ENCODE measurements at places on chromosomes 1 and 21. TPM values are rescaled to one million over a fixed set of nuclear protein-coding genes. Genes with fewer than 3 reads are reported as not detected.

DNA sequence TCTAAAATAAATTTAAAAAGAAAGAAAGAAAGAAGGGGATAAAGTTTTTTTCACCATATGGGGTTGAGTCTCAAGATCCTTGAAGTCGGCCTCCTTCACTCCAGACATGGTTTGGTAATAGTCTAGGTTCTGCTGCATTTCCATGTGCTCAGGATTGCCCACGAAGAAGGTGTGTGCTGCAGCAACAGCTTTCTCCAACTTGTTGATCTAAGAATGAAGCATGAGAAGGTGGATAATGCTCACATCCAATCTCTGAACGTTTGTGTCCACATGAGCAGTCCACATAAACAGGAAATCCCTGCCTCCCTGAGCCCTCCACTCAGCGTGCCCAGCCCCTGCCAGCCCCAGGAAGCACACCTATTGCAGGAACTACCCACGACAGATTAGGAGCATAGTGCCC is 4.6 kb downstream of the P3H1 start:
- peaks cover 22% of the 10 kb centered on the region for H3K36me3 ChIP-seq
- H3K27ac ChIP-seq: no peak overlapping the region
- H3K27me3 ChIP-seq: no peaks in the 10 kb centered on the region

DNA sequence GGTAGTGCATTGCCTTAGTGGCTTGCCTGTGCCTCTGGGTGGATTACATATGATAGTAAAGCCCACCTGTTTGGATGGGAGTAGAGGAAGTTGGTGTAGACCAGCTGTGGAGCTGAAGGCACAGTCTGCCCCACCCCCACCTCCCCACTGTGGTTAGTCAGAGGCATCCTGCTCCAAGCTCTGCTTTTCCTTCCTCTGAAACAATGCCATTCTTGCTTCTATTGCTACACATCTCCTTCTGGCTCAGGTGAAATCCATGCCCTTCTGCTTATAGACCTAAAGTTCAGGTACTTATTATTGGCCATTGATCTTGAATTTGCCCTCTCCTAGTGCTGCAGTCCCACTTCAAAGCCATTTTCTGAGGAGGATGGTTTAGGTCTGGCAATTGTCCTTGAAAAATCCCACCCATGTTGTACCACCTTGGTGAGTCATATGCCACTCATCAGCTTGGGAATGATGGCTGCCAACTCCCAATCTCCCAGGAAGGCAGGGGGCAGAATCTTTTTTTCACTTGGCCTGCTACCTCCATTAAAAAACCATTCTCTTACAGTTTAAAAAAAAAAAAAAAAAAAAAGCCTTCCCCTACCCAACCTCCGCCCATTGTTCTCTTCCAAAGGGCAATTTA is 6.7 kb upstream of the TXLNA start:
- H3K4me3 ChIP-seq: no peak overlapping the region
- H3K27ac ChIP-seq: no peak overlapping the region
- peak; percentile 51 for DNase-seq
- peaks cover 7% of the 10 kb centered on the region for H3K4me1 ChIP-seq

Gene ARF1
- 656 TPM for polyA plus RNA-seq

- no peaks in the 10 kb centered on the region for H3K27me3 ChIP-seq
- H3K27ac ChIP-seq: no peak overlapping the region
- H3K4me1 ChIP-seq: peaks cover 45% of the 10 kb centered on the region
- H3K36me3 ChIP-seq: no peaks in the 10 kb centered on the region
- peak; percentile 39 for DNase-seq
Observed at GRCh38 chr1:214966346-214966745, 116.2 kb upstream of the KCNK2 start.

Gene ACKR1
- not detected for polyA plus RNA-seq

- no peak overlapping the region for H3K4me3 ChIP-seq
- H3K4me1 ChIP-seq: no peaks in the 10 kb centered on the region
- H3K27me3 ChIP-seq: no peaks in the 10 kb centered on the region
Observed at GRCh38 chr1:63023171-63023570, 239.2 kb downstream of the ATG4C start.

Gene DUSP10
- polyA plus RNA-seq: 16.4 TPM

Gene CRYAA
- not detected for polyA plus RNA-seq

GRCh38 chr21:36504067-36505058 is 24.4 kb upstream of the CLDN14 start:
- no peaks in the 10 kb centered on the region for H3K36me3 ChIP-seq
- H3K27ac ChIP-seq: no peak overlapping the region
- no peaks in the 10 kb centered on the region for H3K27me3 ChIP-seq
- 0 out of 2 replicates have a peak, but pooled peaks cover 4% of the 10 kb centered on the region for H3K4me1 ChIP-seq

GRCh38 chr1:104121271-104121670 is 371.6 kb downstream of the AMY1C start:
- H3K27ac ChIP-seq: no peak overlapping the region
- DNase-seq: peak; percentile 2
- no peak overlapping the region for H3K4me3 ChIP-seq
- no peaks in the 10 kb centered on the region for H3K4me1 ChIP-seq
- H3K27me3 ChIP-seq: no peaks in the 10 kb centered on the region

- H3K36me3 ChIP-seq: no peaks in the 10 kb centered on the region
- H3K27me3 ChIP-seq: no peaks in the 10 kb centered on the region
- no peaks in the 10 kb centered on the region for H3K4me1 ChIP-seq
- DNase-seq: no peak
Observed at GRCh38 chr1:210159211-210159610, 73.4 kb upstream of the SERTAD4 start.

DNA sequence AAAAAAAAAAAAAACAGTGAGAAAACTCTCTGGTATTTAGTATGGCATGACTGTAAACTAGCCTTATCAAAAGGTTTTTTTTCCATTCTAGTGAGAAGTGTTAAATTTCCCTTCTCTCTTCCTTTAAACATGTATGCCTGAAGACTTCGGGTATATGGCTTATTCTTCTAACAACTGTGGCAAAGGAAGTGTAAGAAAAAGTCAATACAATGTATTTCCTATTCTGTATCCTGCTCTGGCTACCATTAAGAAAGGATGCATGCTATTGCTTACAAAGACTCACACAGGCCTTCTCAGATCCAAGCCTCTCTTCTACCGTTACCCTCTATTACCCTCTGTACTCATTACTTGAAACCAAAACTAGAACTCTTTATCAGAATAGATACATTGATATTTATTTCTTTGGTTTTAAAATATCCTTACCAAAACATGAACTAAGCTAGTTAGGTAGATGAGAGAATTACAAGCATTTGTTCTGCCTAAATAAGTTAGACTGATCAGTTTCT is 8.4 kb downstream of the CEPT1 start:
- peaks cover 38% of the 10 kb centered on the region for H3K36me3 ChIP-seq
- DNase-seq: no peak
- H3K27ac ChIP-seq: no peak overlapping the region
- H3K27me3 ChIP-seq: no peaks in the 10 kb centered on the region
- H3K4me1 ChIP-seq: peaks cover 10% of the 10 kb centered on the region
- H3K4me3 ChIP-seq: no peak overlapping the region

- H3K4me3 ChIP-seq: no peak overlapping the region
- no peak for DNase-seq
- H3K27me3 ChIP-seq: no peaks in the 10 kb centered on the region
- no peaks in the 10 kb centered on the region for H3K4me1 ChIP-seq
- H3K36me3 ChIP-seq: no peaks in the 10 kb centered on the region
- no peak overlapping the region for H3K27ac ChIP-seq
Observed at GRCh38 chr1:193676996-193677549, 490.7 kb upstream of the B3GALT2 start.

DNA sequence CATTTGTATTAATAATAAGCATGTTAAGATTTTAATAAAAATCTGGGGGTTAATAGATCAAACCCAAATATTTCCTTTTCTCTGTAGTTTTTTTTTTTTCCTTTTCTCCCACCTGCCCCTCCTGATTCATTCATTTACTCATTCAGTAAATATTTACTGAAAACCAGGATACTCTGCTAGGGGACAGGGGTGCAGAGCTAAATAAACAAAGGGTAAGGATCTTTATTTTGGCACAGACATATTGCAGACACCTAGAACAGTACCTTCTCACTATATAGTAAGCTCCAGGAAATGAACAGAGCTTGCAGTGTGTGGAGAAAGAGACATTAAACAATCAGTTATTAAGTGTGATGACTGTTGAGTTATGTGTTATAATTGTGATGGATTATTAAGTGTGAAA is 60.9 kb downstream of the AK5 start:
- H3K36me3 ChIP-seq: peaks cover 14% of the 10 kb centered on the region
- peaks cover 4% of the 10 kb centered on the region for H3K4me1 ChIP-seq
- H3K4me3 ChIP-seq: no peak overlapping the region
- H3K27ac ChIP-seq: no peak overlapping the region
- H3K27me3 ChIP-seq: no peaks in the 10 kb centered on the region

DNA sequence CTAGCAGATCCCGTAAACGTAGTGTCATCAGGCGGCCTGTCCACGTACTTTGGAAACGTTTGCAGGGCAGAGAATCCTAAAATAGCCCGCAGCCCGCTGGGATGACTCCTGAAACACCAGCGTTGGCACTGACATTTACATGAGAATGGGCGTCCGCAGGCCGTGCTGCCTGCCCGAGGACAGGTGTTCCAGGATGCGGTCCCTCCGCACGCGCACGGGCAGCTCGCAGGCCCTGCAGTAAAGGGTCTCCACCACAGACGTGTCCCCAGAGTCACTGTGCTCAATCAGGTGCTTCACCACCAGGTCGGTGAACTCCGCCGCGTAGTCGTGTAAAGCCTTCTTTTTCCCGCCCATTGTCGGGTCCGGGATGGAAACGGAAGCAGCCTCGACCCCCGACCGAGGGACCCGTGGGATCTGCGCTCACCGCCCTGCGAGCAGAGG is 5.8 kb upstream of the CCDC27 start:
- peaks cover 14% of the 10 kb centered on the region for H3K27me3 ChIP-seq
- H3K4me3 ChIP-seq: peak overlapping the region; percentile 82
- peak; percentile 35 for DNase-seq
- H3K36me3 ChIP-seq: no peaks in the 10 kb centered on the region

DNA sequence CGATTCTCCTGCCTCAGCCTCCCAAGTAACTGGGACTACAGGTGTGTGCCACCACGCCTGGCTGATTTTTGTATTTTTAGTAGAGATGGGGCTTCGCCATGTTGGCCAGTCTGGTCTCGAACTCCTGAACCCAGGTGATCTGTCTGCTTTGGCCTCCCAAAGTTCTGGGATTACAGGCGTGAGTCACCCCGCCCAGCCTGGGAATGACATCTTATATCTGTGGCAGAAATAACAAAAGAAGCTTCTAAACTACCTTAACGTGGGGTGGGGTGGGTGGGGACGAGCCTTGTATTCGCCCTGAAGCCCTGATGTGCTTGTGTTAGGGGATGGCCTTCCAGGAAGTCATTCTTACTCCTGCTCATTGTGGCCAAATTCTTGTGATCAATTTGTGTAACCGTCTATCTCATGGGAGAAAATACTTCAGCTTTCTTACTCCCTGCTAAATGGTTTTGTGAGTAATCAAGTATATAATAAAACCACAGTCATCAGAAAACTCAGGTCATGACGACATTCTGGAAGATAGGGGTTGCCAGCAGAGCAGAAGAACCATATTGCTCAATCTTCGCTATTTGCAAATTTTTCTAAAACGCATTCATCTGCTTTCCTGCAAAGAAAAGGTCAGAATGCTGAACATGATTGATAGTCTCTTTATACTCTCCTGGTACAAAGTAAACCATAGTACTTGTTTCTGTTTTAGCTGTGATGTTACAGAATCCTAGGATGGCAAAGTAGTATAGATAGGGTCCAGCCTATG is 63.2 kb downstream of the DIRAS3 start:
- peak overlapping the region; percentile 71 for H3K27ac ChIP-seq
- DNase-seq: peak; percentile 93
- no peak overlapping the region for H3K4me3 ChIP-seq
- H3K4me1 ChIP-seq: peaks cover 18% of the 10 kb centered on the region

Gene ATPAF1
- polyA plus RNA-seq: 43.3 TPM

DNA sequence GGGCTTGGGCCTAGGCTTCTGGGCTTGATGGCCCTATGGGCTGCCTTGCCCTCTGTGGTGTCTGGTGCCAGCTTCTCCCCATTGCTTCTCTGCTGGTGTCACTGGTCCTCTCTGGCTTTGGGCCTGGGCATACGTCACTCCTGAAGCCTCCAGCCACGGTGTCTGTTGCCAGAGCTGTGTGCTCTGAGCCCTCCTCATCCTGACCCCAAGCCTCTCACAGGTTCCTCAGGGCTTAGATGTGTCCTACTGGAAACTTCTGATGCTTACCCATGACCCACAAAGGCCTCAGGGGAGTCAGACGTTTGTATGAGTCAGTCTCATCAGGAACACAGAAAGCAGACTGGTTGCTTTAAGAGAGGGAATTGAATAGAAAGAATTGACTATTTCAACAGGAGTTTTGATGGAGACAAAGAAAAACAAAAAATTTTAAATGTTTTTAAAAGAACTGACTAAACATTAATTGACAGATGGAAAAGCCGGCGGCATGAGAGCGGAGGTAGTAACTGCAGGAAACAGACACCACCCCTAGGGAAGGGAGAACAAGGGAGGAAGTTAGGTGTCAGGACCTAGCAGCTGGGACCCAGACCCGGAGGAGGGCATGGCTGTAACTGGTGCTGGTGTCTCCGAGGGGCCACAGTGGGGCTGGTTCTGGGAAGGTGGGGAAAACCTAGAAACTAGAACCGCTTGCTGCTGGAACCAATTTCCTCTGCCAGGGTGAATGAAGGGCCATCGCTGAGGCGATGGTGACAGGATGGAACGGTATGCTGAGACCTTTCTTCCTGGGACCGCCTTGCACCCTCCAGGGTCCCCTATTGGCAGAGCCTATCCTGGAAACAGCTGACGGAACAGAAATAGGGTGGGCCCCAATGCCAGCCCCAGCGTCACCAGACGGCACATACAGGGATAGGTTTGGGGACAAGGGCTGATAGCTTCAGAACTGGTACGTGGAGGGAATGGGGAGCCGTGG is 40.0 kb upstream of the CITED4 start:
- peaks cover 9% of the 10 kb centered on the region for H3K4me1 ChIP-seq
- no peak overlapping the region for H3K4me3 ChIP-seq
